Activated CD8-positive, alpha-beta memory T cell treated with anti-CD3 and anti-CD28 coated beads for 4 hours (primary cell): ENCODE measurements at places on chromosomes 6 and 20.
A peak's percentile ranks its signal among the peaks of the same experiment; 100 is the strongest.

DNA sequence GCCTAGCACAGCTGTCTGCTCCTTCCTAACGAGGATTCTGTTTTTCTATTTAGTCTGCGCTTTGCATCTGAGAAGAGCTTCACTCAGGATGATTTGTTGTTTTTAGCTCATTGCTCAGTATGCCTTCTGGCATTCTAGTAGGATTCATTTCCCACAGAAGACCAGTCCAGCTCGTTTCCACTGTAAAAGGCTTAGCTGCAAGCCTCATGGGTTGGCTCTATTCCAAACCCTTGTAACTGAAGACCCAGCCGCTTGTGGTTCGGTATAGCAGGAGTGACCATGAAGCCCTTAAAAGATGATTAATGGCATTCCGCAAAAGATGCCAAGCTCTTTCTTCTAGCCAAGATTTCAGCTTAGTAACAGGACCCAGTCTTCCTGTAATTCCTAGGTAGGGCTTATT is 7.2 kb downstream of the ADGRF1 start:
- no peak for DNase-seq

GRCh38 chr6:89750338-89750737 is 69.3 kb downstream of the MDN1 start:
- no peak for DNase-seq

GRCh38 chr6:148831064-148831463 is 84.2 kb downstream of the UST start:
- no peak for DNase-seq

GRCh38 chr20:62156592-62157386 is 13.2 kb downstream of the SS18L1 start:
- DNase-seq = peak; percentile 30

DNA sequence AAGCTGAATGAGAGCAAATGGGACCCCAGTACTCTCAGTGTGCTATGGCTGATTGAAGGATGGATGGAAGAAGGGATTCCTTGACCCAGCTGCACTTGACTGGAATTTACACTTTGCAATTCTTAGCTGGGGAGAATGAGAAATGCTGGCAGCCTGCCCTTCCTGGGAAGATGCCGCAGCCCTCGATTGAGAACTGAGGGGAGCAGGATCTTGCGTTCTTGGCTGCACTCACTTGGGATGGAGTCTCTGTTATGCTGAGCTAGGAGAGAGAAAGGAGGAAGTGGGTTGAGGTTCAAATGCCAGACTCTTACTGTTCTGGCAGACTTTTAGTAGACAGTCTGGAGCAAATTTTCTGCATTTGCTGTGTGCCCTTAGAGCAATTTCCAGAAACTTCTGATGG is 221.2 kb downstream of the FNDC1 start:
- no peak for DNase-seq

DNA sequence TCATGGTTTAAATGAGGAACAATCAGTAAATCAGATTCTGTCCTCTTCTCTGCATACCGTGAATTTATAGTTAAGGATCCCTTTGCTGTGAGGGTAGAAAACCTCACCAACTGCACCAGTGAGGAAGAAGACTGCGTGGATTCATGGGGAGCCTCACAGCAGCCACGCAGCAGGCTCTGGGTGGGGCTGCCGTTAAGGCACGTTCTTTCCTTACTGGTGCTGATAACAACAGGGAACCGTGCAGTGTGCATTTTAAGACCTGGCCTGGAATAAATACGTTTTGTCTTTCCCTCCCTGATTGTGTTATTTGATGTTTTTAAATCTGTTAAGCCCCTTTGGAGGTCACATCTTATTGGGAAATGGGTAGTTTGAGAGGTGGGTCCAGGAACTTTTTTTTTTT is 17.6 kb upstream of the MYLK2 start:
- no peak for DNase-seq

DNA sequence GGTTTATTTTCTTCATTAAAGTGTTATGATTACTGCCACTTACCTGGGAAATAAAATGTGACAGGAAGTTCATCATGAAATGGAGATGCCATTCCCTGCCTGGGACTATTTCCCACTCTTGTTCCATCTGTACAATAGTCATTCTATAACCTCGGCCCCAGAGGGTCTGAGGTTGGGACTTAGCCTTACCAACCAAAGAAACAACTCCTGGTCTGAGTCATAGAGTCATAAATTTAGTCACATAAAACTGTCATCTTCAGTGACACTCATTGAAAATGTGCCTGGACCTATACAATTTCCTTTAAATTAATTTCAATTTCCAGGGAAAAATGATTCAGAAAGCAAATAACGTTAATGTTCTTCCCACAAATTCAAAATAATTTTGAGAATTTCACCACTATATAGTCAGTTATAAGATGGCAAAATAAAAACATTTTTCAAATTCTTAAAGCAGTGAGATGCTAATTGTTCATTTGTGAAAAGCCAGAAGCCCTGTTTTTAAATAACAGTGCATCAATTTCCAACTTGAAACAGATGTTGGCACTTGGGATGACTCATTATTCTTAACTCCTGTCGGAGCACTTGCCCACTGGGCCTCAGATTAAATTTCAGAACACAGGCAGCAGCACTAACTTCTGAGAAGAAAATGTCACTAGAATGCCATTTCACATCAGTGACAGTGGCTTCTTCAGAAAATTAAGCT is 201.2 kb upstream of the SMLR1 start:
- no peak for DNase-seq

DNA sequence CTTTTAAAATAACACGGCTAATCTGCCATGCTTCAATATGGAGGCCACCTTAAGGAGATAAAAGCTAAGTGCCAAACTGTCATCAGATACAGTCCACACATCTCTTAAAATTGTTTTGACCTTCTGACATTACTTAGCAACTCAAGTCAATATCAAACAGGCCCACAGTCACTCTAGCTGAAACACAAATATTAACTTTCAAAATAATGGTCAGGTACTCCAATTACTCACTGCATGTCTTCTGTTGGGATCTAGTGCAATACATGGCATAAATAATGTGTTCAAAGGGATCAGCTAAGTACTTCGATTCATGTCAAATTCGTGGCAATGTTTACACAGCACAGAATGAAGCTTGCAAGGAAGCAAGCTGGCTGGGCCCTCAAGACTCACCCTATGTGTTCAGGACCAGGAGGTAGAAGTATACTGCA is 133.9 kb upstream of the BEND6 start:
- no peak for DNase-seq

DNA sequence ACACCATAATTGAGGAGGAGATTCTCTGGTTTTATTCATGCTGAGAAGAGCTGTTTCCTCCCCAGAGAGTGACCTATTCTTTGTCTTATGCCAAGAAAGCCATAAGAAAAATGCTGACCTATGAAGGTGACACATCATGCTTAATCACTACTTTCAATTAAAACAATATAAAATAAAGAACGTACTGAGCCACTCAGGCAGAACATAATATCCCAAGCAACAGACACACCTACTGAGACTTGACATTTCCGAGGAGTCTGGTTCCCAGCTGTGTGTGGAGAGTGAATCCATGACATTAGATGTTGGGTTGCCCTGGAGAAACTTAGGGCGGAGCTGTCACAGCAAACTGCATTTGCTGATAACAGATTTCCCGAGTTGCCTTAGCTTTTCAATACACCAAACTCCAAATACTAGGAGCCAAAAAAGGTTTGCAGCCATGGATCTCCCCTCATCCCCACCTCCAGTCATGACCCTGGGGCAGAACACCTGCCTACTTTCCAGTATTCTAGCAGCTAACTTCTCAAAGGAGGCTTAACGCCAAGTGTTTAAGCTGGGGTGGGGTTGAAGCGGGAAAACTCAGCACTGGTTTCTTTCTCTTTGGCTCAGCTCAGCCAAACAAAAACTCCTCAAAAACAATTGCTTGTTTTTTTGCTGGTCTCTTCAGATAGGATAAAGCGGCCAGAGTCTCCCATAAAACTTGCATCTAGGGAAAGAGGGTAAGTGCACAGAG is 92.2 kb downstream of the BACH2 start:
- no peak for DNase-seq

DNA sequence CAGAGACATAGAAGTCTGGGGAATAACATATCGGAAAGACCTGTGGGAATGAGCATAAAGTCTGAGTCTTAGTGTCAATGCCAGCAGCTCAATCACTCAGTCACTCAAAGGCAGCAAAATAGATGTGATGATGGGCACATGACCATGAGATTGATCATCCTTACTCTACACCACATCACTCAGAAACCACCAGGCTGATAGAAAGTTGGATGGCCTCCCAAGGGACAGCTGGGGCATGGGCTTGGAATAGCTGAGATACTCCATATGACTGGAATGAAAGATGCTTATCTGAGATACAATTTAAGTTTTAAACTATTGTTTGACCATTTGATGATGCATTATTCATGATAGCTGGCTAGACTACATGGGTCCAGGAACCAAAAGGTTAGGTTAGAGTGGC is 80.9 kb upstream of the F13A1 start:
- no peak for DNase-seq

DNA sequence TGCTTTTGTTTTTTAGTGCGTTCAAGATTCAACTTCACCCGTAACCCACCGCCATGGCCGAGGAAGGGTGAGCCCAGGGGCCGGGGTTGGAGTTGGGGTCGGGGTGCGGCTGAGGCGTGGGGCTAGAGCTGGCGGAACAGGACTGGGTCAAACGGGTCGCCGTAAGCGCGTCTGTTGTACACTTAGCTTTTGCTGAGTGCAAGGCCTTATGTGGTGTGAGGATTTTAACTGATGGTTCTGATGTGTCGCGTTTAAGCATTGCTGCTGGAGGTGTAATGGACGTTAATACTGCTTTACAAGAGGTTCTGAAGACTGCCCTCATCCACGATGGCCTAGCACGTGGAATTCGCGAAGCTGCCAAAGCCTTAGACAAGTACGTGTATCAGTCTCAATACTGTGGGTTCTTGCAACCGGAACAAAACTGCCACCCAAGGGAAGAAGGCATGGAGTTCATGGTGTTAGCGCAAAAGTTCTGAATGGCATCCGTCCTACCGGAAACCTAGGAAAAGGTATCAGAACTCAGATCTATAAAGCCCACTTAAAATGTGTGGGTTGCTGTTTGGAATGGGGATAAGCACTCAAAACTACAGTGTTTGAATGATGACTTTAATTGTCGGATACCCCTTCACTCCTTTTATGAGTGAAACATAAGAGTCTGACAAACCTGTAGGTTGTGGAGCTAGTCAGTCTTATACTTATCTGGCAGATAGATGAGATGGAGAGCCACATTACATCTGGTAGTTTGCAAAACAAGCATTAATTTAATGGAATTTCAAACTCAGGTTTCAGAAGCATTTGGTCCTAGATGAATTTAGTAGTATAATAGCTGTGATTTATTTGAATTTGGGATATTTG is 574 bp downstream of the RPS12 start:
- no peak for DNase-seq

DNA sequence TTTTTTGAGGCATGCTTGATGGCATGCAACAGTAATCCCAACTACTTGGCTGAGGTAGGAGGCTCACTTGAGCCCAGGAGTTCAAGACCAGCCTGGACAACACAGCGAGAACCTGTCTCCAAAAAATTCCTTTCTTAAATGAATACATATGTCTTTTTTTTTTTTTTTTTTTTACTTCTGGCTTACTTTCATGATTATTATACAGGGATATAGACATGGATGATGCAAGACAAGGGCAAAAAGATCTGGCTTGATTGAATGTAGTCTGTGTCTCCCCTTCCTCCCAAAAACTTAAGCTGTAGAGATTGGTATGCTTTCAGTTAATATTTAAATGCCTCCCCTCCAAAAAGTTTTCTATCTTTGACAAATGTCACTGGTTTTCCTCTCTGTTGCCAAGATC is 7.6 kb downstream of the SNX3 start:
- no peak for DNase-seq

DNA sequence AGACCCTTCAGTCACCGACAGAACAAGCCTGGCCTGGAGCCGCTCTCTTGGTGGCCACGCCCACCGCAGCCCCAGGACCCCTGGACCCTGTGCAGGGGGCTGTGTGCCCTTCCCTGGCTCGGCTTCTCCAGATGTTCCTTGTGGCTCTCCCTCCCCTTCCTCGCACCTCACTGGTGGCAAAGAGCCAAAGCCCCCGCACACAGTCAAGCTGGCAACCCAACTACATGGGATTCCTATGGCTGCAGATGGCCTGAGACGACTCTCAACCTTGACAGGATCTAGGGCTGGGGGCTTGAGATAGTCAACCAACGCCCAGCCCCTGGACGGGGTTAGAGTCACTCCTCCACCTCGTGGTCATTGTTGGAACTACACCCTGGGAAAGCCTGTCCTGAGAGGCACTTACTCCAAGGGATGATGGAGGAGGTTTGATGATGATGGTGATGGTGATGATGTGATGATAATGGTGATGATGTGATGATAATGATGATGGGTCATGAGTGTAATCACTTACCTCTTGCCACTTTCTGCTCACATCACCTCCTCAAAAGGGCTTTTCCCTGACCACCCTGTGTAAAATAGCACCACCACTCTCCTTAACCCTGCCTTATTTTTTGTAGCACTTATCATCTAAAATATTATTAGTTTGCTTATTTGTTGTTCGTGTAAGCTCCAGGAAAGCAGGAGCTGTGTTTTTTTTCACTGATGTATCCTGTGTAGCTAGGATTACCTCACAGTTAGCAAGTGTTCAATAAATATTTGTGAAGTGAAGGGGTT is 278.4 kb downstream of the LRFN2 start:
- no peak for DNase-seq

DNA sequence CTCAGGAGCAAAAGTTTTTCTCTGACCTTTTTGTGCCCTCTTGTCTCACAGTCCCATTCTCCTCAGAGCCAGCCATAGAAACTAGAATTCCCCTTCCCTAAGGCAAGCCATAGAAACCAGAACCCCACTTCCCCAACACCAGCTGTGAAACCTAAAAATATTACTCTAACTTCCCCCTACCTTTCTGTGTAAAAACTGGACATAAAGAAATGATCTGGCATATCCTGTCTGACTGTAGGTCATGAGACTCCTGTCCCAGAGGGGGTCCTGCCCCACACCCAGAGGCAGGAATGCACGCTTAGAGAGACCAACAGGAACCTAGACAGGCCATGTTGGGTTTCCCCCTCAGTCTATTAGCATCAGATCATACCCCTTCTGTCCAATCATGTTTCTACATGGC is 140.6 kb upstream of the SLC22A16 start:
- DNase-seq = no peak

GRCh38 chr6:38580030-38580429 is 59.7 kb downstream of the BTBD9 start:
- DNase-seq = no peak

GRCh38 chr20:58094698-58095097 is 133.8 kb downstream of the ANKRD60 start:
- no peak for DNase-seq

GRCh38 chr20:44092551-44093248 is 94.3 kb downstream of the JPH2 start:
- no peak for DNase-seq
